ENCODE measurements at places on chromosomes 5 and 9.

GRCh38 chr9:17065062-17065461 is 69.8 kb upstream of the CNTLN start:
- DNase-seq: no peak

DNA sequence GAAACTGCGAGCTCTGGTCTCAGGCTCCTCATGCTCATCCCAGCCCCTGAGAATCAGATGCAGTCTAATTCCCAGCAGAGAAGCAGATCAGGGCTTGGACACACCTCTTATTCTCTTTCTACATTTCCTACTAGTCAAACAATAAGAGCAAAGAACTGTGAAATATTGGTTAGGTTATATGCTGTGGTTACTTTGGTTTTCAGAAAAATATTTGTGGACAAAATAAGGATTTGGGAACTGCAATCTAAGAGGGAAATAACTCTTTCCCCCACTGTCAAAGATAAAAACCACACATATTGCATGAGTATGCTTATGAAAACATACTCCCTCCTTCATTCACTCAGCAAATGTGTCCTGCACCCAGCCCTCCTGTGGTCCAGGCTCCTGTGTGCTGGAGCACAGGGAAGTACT is 164.5 kb upstream of the S1PR3 start:
- no peak for DNase-seq

DNA sequence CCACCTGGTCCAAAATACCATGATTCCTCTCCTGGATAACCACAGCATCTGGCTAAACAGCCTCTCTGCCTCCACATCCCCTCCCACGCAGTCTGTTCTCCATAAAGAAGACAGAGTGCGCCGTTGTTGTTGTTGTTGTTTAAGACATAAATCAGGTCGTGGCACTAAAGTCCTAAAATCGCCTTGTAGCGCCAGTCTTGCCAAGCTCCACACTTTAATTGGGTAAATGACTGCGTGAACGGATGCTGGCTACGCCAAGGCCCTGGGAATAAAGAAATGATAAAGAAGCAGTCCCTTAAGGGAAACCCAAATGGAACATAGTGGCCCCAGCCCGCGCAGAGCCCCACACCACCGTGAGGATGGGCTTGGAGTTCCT is 364 bp upstream of the SFXN1 start:
- DNase-seq: no peak

- no peak for DNase-seq
Measured at GRCh38 chr9:127290561-127291065, 26.0 kb downstream of the GARNL3 start.

GRCh38 chr9:26768145-26768544 is 124.5 kb downstream of the CAAP1 start:
- no peak for DNase-seq

GRCh38 chr5:167578977-167579692 is 712.3 kb upstream of the WWC1 start:
- DNase-seq: no peak

DNA sequence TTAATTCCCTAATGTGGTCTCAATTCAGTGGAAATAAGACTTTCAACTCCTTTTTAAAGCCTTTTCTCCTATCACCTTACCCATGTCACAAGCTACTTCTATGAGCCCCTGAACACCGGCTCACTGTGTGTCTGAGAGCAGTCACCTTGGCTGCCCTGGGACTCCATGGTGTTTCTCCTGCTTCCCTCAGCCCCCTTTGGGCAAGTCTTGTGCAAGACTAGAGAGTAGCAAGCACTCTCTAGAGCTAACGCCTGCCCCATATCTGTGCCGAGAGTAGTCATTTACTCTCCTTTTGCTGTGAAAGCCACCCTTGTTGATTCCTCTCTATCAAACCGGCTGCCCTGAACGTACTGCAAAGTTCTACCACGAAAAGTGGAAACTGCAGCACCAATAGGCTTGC is 77.9 kb upstream of the DAB2 start:
- no peak for DNase-seq

- no peak for DNase-seq
Measured at GRCh38 chr5:166535641-166536040, 1755.8 kb upstream of the WWC1 start.

GRCh38 chr9:132241840-132242620 is 80.2 kb downstream of the NTNG2 start:
- no peak for DNase-seq

DNA sequence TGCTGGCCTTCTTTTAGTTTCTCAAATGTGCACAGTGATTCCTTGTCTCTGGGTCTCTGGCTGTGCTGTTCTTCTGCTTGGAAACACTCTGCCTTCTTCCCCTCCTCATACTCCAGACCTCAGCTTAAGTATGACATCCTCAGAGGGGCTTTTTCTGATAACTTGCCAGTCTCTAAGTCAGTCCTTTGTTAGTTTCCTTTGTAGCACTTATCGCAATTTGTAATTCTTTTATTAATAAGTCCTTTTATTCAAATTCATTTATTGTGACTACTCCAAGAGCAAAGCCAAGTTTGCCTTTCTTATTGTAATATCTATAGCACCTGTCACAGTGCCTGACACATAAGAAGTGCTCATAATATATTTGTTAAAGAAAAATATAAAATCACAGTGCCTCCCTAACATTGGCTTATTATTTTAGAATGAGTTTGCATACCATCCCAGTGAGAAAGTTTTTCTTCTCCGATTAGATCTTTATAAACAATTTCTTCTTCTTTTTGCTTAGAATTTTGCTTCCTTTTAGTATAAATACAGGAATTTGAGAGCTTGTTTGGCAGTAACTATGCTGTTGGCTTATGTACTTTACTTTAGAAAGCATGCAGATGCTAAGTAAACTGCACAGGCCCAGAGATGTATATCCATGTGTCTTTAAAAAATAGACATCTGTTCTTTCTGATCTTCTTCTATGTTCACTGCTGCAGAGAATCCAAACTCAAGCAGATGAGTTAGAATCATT is 198.0 kb downstream of the GAS1 start:
- no peak for DNase-seq

GRCh38 chr9:129124506-129125069 is 13.4 kb downstream of the PTPA start:
- DNase-seq: no peak

- no peak for DNase-seq
Measured at GRCh38 chr5:19555876-19556275, 432.1 kb downstream of the CDH18 start.

- no peak for DNase-seq
Measured at GRCh38 chr5:158407824-158408195, 548.9 kb upstream of the CLINT1 start.

DNA sequence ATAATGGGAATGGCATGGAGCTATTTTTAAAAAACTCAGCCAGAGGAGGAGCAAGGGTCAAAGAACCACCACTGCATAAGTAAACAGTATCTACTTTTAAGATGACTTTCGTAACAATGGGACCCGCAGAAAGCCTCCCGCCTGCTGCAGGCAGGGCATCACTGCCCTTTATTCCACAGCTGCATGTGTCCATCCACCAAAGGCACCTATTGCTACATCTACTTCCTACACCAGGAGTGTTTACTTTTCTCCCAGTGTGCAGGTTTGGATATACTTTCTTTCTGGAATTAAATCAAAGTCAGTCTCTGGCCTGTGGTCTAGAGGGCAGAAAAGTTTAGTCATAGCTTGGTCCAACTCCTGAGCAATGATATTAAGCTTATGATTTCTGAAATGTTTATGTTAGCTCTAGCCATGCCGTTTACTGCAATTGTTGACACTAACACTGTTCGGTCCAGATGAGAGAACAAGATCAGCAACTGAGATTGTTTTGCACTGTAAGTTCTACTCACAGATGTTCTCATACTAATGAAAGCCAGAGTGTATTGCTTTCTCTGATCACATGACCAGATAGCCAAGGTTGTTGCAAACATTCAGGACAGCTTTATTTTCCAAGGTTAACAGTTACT is 391.5 kb downstream of the FGF10 start:
- no peak for DNase-seq

DNA sequence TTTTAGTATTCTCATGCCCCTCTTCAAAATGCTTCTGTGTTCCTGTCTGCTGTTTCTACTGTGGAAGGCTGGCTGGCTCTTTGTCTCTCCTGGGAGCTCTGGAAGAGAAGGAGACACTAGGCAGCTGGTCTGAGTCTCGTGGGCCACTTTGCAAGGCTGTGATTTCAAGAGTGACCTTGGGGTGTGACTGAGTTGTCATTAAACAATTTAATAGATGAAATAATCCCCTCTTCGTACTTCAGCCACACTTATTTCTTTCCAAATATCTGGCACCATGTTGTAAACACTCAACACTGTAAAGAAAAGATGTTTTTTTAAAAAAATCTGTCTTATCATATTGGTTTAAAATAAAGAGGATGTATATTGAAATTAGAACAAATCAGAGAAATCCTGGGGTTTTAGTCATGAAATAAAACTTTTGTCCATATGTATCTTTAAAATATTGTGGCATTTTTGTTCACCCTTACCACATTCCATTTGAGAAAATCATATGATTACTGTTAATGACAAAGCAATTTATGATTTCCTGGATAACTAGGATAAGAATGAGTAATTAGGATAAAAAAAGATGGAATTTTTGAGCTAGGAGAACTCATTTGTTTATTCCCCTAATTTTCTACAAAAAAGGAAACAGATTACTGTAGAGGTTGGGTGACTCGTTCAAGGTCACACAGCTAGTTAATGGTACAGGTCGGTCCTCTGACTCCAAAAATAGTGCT is 200.8 kb downstream of the MAT2B start:
- DNase-seq: no peak

GRCh38 chr5:11324521-11325289 is 563.7 kb upstream of the DAP start:
- DNase-seq: no peak
